Suppressor macrophage treated with lipopolysaccharide for 4 hours (primary cell): ENCODE measurements at places on chromosomes 4 and X.

DNA sequence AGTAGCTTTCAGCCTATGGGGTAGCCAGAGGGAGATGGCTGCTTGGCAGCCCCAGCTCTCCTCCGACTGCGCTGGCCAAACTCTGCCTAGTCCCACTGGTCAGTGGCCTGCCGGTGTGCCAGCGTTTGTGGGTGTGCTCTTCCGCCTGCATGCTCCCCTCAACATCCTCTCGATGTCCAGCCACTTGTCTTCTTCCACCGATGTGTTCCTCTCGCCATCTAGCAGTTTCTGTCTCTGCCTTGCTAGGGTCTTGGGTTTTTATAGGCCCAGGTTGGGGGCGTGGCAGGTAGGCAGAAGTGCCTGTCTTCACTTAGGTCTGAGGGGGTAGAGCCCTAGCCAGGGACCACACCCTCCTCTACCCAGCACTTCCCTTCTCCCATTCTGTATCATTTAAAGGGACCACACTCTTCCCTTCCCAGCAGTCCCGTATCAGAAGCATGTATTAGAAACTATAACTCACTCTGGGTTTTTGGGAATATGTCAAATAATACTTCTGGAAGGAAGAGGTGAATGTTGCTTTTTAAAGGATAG, 124.4 kb downstream of the KDM6A start:
- peak; percentile 21 for DNase-seq

GRCh38 chr4:53194727-53195126, 171.1 kb downstream of the SCFD2 start:
- DNase-seq: no peak

DNA sequence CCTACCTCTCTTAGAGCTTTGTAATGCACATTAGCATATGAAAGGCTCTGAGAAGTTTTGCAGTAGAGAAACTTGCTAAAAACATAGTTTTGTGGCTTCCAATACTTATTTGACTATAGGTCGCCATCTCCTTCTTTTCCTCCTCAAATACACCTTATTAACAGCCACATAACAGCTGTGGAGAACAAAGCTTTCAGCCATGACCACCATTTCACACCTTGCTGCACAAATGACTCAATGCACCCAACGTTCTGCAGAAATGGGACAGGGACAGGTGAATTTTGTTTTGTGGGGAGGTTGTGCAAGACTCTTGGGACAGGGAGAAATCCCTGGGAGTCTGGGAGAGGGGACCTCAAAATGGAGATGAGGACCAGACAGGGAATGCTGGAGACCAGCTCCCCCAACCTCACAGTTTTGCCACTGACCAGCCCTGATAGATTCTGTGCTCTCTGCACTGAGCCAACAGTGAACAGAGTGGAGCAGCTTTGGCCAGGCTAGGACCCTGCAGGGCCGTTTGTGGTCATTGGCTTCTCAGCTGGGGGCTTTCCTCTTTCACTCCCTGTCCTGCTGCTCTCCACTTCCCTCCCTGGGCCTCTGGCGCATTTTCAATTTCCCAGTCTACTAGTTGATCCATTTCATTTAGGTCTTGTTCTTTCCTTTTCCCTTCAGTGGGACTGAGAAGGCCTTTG, 16.6 kb downstream of the FRMPD3 start:
- no peak for DNase-seq

- no peak for DNase-seq
Observed at GRCh38 chr4:159367781-159368080, 264.9 kb downstream of the RAPGEF2 start.

DNA sequence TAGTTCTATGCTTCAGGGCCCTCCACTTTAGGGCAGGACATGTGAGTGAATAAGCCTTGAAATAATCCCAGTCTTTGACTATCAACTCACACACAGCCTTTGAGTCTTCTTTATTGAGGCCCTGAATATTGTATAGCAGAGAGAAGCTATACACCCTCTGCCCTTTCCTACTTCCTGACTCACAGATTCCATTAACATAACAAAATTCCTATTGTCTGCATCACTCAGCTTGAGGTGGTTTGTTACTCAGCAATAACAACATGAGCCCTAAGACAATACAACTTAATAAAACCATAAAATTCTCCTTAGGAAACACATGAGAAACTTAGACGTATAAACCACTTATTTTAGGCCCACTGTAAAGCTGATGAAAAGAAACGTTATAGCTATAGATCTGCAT, 680.3 kb upstream of the DIAPH2 start:
- no peak for DNase-seq

DNA sequence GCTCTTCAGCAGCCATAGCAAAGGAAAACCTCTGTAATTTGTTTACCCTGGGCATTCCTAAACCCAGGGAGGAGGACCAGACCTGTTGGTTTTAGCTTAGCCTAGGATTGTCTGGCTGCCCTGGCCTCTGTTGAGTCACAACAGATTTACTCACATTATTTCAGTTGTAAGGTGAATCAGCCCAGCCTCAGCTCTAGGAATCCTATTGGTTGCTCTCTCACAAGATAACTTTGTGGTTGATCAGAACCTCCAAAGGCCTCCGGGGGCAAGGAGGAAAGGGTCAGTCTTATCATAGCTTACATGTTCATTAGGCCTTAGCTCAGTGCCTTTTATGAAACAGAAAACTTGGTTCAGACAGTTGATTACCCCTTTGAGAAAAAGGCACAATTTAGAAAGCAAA, 41.0 kb downstream of the PDK3 start:
- DNase-seq: no peak

- peak; percentile 61 for DNase-seq
Observed at GRCh38 chrX:71198066-71198465, 25.0 kb upstream of the GJB1 start.

DNA sequence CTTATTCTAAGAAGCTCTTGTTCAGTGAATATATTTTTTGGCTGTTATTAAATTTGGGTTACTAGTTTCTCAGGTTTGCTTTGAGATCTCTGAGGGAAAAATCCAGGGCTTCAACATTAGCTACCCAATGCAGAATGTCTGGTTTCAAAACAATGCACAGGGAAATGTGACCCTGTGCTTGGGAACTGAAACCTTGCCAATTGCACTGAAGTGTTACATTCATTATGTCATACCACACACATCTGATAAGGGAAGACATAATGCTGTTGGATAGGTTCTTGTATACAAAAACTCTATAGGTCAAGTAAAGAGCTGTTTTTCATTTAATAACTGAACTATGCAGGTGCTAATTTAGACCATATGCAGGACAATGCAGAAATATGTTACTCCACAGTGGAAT, 345.3 kb upstream of the BMP3 start:
- DNase-seq: no peak

DNA sequence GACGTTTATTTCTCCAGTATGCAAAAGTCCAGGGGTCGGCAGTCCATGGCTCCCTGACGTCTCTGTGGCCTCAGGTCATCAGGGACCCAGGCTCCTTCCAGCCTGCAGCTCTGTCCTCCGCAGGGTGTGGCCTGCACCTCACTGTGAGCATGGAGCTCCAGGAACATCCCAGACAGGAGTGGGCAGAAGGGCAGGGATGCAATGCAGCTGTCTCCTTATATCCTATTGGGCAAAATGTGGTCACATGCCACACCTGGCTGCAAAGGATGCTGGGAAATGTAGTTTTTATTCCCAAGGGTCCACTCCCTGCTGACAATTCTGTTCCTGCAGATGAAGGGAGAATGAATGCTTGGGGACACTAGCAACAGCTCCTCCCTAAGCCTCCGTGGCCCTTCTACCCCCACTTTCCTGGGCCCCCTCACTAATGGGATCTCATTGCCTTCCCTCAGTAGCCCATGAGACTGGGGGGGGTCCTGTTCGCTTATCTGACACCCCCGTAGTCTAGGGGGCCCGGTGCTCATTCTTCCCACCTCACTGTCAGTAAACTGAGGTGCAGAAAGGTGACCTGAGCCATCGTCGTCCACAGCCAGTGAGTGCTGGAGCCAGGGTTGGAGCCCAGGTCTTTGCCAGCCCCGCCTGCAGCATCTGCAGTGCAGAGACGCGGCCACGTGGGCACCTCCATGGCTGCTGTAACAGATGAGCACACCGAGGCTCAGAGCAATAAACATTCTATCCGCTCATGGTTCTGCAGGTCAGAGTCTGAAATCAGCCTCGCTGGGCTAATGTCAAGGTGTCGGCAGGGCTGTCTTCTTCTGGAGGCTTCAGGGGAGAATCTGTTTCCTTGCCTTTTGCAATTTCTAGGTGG, 5.9 kb upstream of the GRPEL1 start:
- DNase-seq: peak; percentile 30

DNA sequence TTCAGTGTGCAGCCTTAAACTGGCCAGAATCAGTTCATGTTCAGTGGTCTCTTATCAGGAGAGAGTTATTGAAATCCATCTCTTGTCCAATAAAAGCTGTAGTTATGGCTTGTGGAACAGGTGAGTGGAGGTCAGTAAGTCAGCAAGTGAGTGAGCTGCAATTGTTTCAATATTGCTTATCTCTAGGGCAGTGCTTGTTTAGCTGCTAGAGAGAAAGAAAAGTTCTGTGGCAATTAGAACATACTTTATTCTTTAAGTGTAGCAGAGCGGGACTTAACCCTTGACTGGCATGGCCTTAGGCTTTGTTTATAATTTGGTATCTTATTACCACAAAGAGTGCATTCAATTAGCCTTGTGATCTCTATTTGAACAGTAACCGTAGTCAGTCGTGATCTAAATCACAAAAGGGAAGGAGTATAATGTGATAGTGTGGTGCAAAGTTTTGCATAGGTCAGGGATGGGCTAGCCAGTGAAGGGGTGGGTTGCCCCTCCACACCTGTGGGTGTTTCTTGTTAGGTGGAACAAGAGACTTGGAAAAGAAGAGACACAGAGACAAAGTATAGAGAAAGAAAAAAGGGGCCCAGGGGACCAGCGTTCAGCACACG, 6.9 kb upstream of the ETDC start:
- DNase-seq: no peak

DNA sequence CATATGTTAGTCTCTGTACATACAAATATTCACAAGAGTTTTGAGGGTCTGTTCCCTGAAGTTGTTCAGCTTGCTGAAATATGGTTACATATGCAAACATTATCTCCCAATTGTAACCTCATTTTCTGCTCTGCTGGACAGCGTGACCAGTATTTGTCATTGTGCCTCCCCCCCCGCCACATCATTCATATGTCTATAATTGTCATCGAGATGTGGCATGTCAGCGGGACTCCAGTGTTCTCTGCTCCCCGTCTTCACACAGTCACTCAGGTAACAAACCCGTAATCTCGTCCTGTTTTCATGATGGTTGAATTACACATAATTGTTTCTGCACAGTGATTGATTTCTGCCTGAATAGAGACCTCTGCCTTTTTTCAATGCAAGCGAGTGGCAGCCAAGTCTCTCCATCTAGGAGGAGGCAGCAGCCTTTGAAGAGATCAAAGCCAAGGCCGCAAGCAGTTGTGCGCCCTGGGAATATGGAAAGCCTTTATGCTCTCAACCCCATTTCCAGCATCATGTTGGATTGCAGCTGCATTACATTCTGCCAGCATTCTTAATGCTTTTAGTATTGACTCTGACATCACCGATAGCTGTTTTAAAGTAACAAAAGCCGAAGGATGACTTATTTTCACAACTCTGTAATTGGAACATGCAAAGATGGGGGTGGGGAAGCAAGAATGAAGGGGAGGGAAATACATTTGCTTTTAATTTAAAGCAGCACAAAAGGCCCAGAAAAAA, 27.4 kb downstream of the LEF1 start:
- no peak for DNase-seq

GRCh38 chr4:184420402-184420801, 53.9 kb downstream of the IRF2 start:
- no peak for DNase-seq

GRCh38 chr4:186037692-186038658, 31.0 kb upstream of the TLR3 start:
- DNase-seq: peak; percentile 77

DNA sequence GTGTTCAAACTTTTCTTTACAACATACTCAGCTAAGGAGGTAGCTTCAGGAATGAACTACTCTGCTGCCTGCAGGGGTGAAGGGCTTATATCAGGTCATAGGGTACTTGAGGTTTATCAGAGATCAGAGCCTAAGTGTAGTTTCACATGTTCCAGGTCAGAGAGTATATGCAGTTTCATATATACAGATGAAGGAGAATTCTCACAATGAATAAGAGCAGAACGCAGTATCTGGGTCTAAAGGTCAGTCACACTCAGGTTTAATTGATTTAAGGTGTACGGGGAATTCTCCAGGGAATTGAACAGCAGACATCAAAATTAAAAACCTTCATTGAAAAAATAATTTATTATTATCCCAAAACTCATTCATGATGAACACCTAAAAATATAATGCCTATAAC, 700.6 kb downstream of the TECRL start:
- DNase-seq: no peak

- no peak for DNase-seq
Observed at GRCh38 chr4:38381788-38382187, 282.2 kb upstream of the KLF3 start.

GRCh38 chr4:11050766-11051165, 366.2 kb upstream of the CLNK start:
- DNase-seq: no peak

- DNase-seq: no peak
Observed at GRCh38 chrX:19840899-19841648, 46.3 kb downstream of the SH3KBP1 start.

- no peak for DNase-seq
Observed at GRCh38 chr4:31052519-31052918, 332.4 kb downstream of the PCDH7 start.

GRCh38 chrX:132090403-132091159, 37.2 kb downstream of the FRMD7 start:
- peak; percentile 85 for DNase-seq

DNA sequence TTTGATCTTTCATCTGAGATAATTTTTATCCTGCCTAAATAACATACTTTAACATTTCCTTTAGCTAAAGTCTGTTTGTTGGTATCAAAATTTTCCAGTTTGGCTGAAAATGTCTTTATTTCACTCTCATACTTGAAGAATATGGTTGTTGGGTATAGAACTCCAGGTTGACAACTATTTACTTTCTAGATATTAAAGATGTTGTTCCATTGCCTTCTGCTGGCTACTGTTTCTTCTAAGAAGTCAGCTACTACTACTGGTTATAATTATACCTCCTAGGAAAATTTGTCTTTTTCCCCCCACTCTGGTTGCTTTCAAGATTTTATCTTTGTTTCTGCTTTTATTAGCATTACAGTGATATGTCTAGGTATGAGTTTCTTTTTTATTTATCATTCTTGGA, 75.7 kb downstream of the SH3RF1 start:
- no peak for DNase-seq

DNA sequence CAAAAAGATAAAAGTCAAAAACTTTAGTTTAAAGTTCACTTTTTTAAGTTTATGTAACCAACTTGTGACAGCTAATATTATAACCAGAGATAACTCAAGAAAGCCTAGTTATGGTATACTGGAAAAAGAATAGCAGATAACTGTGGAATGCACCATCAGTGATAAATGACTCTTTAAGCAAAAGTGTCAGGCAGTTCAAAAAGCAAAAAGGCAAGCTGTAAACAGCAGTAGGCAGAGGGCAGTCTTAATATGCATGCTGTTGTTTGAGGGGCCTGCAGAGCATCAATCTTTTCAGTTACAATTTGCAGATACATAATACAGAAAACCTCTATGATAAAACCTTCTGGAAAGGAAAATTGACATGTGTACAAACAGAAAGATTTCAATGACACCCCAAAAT, 81.8 kb upstream of the JADE1 start:
- no peak for DNase-seq
